ENCODE measurements at places on chromosomes 6 and 20. TPM values are rescaled to one million over a fixed set of nuclear protein-coding genes. Genes with fewer than 3 reads are reported as not detected.

EDN1 gene
- 12.5 TPM for total RNA-seq

MAN1A1 gene
- total RNA-seq = 5.0 TPM

CST7 gene
- 4.2 TPM for total RNA-seq

OLIG3 gene
- not detected for total RNA-seq

EFCAB8 gene
- not detected for total RNA-seq

EYA2 gene
- 0.15 TPM for total RNA-seq

CCND3 gene
- 141 TPM for total RNA-seq

CTCFL gene
- total RNA-seq = not detected

DNA sequence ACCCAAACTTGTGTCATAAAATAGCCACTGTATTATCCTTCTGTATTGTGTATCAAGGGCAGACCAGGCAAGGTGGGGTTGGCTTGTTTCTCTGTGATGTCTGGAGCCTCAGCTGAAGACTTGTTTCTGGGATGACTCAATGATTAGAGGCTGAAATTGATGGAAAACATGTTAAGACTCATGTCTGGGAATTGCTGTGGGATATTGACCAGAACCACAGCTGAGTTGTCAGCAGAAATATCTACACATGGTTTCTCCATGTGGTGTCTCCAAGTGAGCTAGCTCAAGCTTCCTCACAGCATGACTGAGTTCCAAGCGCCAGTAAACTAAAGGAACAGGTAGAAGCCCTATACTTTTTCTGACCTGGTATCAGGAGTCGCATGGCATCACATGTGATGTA is 128.5 kb upstream of the SYNDIG1 start:
- DNase-seq = no peak

- DNase-seq = no peak
These were observed 4.5 kb downstream of the PI3 start for GRCh38 chr20:45179166-45179565.

DNA sequence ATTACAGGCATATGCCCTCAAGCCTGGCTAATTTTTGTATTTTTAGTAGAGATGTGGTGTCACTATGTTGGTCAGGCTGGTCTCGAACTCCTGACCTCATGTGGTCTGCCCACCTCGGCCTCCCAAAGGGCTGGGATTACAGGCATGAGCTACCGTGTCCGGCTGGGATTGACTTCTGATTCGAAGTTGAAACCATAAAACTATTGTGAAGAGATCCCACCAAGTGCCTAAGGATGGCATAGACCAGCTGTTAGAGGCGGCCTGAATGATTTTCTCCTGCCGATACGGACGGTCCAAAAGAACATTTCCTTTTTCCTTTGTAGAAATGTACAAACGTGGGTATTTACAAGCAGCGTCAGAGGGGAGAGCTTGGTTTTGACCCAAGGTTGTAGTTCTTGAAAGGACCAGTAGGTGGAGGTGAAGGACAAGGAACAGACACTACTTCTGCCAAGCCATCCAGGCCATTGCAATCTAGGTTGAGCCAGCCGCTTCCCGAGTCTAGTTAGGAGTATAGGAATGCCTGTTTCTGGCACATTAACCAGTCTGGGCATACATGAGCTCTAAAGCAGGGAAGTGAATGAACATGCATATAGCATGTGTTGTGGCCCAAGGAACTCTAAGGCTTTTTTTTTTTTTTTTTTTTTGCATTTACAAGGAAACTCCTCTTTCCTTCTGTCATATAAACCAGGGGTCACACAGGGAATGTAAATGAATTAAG is 29.0 kb downstream of the MOCS3 start:
- peak; percentile 91 for DNase-seq

DNA sequence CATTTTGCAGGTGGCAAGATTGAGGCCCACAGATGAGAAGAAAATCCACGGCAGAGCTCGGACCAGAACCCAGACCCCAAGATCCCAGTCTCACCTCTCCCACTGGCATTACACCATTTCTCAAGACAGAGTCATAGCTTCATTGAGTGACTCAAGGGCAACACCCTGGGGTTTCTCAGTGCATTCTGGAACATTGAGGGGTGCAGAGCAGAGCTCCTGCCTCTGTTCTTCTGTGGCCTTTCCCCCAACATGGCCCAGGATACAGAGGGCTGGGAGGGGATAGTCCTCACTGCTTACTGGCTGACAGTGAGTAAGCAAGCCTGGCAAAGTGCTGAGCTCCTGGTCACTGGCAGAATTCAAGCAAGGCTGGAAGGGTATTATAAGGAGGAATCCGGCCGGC is 74.0 kb downstream of the MDGA1 start:
- peak; percentile 40 for DNase-seq

GRCh38 chr6:20038410-20039204 is 173.7 kb downstream of the MBOAT1 start:
- peak; percentile 66 for DNase-seq

GRCh38 chr6:7417684-7418083 is 28.1 kb downstream of the RIOK1 start:
- DNase-seq = no peak

- DNase-seq = no peak
These were observed 32.7 kb upstream of the FAM83B start for GRCh38 chr6:54813892-54814291.

- no peak for DNase-seq
These were observed 67.0 kb upstream of the TMEM30A start for GRCh38 chr6:75351570-75351969.

DNA sequence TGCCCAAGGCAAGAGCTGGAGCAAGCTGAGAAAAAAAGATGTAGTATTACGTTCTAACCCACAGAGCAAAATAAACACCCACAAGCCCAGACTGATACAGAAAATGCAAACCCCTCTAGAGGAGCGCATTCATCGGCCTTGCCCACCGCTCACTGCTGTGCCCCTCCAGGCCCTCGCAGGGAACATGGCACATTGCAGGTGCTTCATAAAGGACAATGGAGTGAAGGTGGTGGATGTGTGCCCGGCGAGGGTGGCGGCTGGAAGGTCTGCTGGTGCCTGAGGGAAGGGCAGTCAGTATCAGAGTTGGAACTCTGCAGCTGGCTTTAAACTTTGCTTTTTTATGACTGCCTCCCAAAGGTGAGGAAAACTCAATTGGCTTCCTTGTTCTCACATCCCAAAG is 18.5 kb upstream of the IRF4 start:
- DNase-seq = no peak

- DNase-seq = no peak
These were observed 17.1 kb upstream of the EFHC1 start for GRCh38 chr6:52403086-52403485.

- DNase-seq = no peak
These were observed 58.0 kb upstream of the ZNF831 start for GRCh38 chr20:59105581-59105980.

GRCh38 chr6:81572020-81572419 is 180.5 kb downstream of the TENT5A start:
- DNase-seq = no peak

GRCh38 chr20:17849901-17850683 is 118.5 kb downstream of the SNX5 start:
- peak; percentile 100 for DNase-seq

DNA sequence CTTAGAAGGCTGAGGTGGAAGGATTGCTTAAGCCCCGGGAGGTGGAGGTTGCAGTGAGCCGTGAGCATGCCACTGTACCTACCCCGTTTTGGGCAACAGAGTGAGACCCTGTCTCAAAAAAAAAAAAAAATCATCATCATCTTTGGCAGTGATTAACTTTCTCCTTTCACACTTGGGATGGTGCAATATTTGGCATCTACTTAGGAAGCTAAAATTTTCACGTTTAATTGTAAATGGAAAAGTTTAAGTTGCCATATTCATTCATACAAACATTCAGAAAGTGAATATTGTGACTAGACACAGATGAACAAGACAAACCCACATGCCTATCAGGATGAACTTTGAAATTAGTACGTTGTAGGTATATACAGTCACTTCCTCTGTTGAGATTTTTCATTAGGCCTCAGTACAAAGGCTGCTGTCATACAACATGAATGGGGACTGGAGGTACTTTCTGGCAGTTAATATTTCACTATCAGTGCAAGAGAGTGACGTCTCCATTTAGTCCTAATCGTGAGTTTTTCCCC is 10.3 kb downstream of the TOP1 start:
- DNase-seq = no peak

DNA sequence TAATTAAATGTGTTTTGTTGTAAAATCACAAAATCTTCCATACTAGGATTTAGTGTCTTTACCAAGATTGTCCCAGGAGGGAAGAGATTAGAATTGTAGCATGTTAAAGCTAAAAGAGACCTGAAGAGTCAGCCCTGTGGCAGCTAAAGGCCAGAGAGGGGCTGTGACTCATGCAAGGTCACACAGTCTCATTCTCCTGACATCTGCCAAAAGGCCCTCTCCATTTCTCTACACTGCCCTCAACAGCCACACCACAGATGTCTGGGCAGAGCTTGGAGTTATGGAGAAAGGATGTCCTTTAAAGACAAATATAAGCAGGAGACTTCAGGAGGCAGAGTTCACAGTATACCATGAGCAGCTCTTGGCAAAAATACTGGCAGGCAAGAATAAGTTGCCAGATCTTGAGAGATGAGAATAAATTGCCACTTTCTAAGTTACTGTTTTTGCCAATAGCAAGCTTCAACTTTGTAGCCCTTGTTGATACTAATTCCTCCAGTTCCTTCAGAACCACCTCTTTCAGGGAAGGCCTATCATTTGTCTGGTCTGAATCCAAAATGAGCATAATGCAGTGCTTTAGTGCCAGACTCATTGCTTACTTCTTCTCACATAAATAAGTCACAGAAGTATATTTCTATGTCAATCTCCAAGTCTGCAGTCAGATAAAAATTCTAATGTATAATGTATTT is 41.7 kb downstream of the AKIRIN2 start:
- DNase-seq = peak; percentile 72

DNA sequence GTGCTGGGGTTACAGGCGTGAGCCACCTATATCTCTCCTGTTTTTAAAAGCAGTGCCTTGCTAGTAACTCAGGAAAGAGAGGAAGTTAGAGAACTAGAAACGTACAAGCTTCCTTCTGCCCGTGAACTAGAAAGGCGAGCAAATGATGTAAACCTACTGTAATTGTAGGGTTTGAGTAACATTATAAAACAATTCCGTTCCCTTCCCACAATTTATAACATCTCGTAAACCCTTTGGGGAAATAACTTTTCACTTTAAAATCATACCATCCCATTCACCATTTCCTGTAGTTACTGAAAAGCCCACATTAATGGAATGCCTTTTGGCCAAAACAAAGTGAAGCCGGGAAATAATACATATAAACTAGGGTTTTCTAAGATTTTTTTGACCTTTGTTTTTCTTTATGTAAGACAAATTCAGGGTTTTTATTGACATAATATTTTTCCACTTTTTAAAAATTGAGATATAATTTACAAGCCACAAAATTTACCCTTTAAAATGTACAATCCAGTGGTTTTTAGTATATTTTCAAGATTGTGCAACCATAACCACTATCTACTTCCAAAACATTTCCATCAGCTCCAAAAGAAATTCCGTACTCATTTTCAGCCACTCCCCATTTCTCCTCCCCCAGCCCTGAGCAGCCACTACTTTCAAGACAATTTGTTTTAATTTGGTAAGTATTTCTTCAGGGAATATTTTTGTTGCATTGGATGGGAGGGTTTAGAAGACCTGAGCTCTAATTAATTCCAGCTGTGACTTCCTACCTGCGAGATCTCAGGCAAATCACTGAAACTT is 175.1 kb upstream of the PDE10A start:
- no peak for DNase-seq

DNA sequence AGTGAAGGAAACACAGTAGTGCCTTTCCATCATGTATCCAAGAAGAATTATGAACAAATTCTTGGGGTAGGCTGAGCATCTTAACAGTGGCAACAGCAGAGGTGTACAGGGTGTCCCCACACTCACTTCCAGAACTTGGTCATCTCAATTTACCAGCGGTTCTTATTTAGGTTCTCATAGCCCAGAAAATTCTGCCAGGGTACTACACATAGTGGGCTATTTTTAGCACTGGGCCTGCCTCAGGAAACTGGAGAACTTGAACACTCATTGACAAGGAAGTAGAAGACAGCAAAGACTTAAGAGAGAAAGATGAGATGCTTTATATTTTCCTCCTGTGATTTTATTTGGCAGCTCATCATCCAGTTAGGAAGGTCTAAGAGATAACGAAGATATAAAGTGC is 71.8 kb upstream of the PHIP start:
- DNase-seq = no peak

DNA sequence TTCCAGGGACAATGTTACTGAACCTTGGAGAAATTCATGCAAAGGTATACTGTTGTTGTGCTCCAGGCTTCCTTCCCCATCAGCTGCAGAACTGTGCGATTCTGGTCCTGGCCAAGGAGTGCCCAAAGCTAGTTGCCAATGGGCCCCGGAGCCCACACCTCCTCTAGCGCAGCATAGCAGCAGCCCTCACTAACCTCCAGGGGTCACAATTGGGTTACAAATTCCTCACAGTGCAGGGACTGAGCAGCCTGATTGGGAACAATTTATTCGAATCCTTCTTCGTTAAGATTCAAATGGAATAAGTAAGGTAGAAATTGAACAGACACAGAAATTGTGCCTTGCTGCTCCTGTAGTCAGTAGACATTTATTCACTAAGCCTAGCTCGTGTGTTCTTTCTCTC is 284.9 kb downstream of the PRKN start:
- DNase-seq = no peak

DNA sequence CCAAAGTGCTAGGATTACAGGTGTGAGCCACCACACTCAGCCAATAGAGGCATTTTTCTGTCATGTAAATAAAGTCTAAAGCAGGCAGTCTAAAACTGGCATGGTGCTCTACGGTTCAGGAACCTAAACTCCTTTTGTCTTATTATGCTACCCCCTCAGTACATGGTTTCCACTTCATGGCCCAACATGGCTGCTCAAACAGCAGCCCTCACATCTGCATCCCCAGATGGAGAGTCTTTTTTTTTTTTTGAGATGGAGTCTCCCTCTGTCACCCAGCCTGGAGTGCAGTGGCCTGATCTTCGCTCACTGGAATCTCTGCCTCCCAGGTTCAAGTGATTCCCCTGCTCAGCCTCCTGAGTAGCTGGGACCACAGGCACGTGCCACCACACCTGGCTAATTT is 38.3 kb downstream of the SLC52A3 start:
- no peak for DNase-seq

DNA sequence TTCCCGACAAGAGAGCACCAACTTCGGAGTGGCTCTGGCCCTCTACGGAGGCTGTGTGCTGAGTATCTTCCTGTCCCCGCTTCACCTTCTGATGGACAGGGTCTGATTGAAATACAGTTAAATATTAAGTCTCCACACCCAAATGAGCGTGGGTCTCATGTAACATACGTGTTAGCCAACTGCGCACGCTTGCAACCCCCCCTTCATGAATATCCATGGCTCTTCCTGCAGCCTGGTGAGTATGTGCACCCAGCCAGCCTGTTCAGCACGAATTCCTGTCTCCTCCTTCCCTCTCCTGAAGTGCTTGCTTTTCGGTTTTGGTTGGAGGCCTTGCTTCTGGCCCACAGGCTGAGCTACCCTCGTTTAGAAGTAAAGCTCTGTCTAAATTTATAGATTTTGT is 102.9 kb upstream of the FRMD1 start:
- no peak for DNase-seq

GRCh38 chr6:7819431-7820015 is 91.1 kb downstream of the TXNDC5 start:
- DNase-seq = no peak

Data from M059J (cell line).